SIG-M5 (cell line): ENCODE measurements at places on chromosomes 12 and 14.

GRCh38 chr12:107955966-107956643, 173.0 kb upstream of the WSCD2 start:
- no peak for DNase-seq

DNA sequence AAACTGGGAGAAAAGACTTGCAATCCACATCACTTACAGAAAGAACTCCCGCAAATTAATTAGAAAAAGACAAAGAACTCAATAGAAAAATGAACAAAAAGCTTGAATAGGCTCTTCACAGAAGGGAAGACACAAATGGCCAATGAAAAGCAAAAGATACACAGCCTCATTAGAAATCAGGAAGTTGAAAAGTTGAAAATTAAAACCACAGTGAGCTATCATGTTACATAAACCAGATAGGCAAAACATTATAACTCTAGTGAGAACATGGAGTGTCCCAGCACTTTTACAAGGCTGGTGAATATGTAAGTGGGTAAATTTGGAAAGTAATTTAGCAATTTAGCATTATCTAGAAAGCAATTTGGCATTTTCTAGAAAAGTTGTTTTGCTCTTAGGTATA, 158.4 kb upstream of the RASSF8 start:
- no peak for DNase-seq

GRCh38 chr12:6567112-6567670, 900 bp downstream of the NOP2 start:
- DNase-seq = no peak

- DNase-seq = no peak
Observed at GRCh38 chr12:123763093-123763492, 992 bp downstream of the DNAH10 start.

- no peak for DNase-seq
Observed at GRCh38 chr12:76444408-76444984, 96.3 kb upstream of the BBS10 start.

GRCh38 chr12:8080120-8080519, 2.0 kb upstream of the NECAP1 start:
- DNase-seq = no peak

DNA sequence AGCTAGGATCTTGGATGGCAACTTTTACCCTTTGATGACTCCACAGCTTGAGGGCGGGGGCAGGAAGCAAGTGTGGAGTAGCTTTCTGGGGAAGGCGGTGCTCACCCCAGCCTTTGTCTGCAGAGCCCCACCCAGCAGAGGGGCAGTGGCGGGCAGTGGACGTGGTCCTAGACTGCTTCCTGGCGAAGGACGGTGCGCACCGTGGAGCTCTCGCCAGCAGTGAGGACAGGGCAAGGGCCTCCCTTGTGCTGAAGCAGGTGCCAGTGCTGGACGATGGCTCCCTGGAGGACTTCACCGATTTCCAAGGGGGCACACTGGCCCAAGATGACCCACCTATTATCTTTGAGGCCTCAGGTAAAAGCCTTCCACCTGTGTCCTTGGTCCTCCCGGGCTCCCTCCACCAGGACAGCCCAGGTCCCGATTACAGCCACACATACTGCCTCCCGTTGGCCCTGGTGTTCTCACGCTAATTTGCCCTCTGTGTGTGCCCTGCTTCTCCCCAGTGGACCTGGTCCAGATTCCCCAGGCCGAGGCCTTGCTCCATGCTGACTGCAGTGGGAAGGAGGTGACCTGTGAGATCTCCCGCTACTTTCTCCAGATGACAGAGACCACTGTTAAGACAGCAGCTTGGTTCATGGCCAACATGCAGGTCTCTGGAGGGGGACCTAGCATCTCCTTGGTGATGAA, 1.2 kb downstream of the TAPBPL start:
- no peak for DNase-seq

DNA sequence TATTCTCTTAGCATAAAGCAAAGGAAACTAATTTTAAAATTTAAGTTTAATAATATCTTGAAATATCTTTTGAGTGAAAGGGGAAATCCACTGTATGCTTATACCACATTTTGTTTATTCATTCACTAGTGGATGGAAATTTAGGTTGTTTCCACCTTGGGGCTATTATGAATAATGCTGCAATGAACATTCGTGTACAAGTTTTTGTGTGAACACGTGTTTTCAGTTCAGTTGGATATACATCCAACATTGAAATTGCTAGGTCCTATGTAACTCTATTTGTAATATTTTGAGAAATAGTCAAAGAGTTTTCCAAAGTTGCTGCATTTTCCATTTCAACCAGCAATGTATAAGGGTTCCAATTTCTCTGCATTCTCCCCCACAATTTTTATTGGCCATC, 83.7 kb upstream of the ETV6 start:
- no peak for DNase-seq

GRCh38 chr12:69112616-69113015, 126.8 kb upstream of the CPSF6 start:
- no peak for DNase-seq

- DNase-seq = no peak
Observed at GRCh38 chr12:46773586-46774321, 52.0 kb downstream of the SLC38A4 start.
